ENCODE measurements at places on chromosomes 3 and 15. TPM values are rescaled to one million over a fixed set of nuclear protein-coding genes. Genes with fewer than 3 reads are reported as not detected.

Gene TAGLN3
- total RNA-seq = 3.5 TPM

DNA sequence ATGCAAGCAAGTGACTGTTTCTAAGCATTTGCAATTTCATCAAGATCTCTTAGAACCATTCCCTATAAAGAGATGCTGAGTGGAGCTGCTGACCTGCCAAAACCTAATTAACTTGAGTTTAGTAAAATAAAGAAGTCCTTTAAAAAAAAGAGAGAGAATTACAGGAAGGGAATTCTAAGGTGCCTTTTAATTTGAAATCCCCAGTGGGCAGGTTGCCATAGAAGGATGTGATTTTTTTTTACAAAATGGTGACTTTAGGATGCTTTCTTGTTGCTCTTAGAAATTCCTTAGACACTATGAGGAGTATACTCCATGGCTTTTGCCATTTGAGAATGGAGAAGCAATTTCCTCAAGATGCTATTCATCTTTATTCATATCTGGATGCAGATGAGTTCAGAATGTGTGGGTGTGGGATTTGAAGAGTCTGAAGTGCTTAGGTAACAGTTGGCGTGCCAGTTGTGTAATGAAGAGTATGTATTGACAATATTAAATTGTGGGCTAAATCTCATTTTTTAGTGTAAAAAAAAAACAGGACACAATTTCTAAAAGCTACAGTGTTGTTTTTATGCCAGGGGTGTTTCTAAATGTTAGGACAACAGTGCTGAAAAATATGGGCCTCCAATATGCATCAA is 13.6 kb downstream of the LRRC3B start:
- H3K36me3 ChIP-seq = no peaks in the 10 kb centered on the region
- H3K4me1 ChIP-seq = no peaks in the 10 kb centered on the region
- H3K4me3 ChIP-seq = no peak overlapping the region
- no peak for DNase-seq
- no peaks in the 10 kb centered on the region for H3K27me3 ChIP-seq

- H3K27ac ChIP-seq = no peak overlapping the region
- no peaks in the 10 kb centered on the region for H3K4me1 ChIP-seq
- no peaks in the 10 kb centered on the region for H3K27me3 ChIP-seq
- H3K36me3 ChIP-seq = no peaks in the 10 kb centered on the region
Measured at GRCh38 chr3:117548600-117548999, 839.0 kb downstream of the TUSC7 start.

Gene BNC1
- total RNA-seq = 1.0 TPM

DNA sequence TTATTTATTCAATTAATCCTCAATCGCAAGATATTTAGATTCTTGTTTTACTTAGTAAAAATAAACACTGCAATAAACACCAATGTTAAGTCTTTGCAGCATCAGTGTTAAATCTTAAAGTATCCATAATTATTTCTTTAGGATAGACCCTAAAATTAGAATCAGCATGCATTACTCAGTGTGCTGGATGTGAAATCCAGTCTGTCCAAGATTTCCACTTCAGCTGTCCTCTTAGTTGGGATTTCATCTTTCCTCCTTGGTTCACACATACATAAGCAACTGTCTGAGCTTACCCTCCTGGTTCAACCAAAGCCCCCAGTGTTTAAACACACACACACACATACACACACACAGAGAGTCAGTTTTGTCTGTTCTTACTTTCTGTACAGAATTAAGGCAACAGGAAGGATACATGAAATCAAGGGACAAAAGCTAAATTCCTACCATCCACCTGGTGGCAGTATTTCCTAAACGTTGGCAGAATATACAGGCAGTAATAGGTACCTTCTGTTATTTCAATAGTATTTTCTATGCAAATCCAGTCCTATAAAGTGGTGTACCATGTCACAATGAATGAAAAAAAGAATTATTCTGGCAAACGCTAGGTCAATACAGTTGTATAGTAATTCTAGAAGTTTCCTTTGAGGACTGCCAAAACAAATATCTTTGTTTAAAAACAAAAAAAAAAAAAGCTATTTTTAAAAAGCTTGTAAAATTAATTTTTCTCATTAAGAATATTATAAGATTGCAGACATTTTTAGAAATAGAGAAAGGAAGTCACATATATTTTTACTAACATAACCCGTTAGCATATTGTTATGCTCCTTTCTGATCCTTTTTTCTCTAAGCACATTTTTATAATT is 27.3 kb upstream of the DMXL2 start:
- peak; percentile 86 for DNase-seq
- no peak overlapping the region for H3K4me3 ChIP-seq
- no peak overlapping the region for H3K27ac ChIP-seq
- H3K27me3 ChIP-seq = no peaks in the 10 kb centered on the region
- H3K4me1 ChIP-seq = no peaks in the 10 kb centered on the region

Gene SEMA6D
- 44.9 TPM for total RNA-seq

- peaks cover 72% of the 10 kb centered on the region for H3K4me1 ChIP-seq
- peak overlapping the region; percentile 76 for H3K27ac ChIP-seq
- DNase-seq = peak; percentile 39
- H3K36me3 ChIP-seq = no peaks in the 10 kb centered on the region
- no peak overlapping the region for H3K4me3 ChIP-seq
- H3K27me3 ChIP-seq = no peaks in the 10 kb centered on the region
Measured at GRCh38 chr3:129619726-129620162, 13.3 kb upstream of the PLXND1 start.

GRCh38 chr3:60708191-60708975 is 542.9 kb downstream of the FHIT start:
- no peaks in the 10 kb centered on the region for H3K36me3 ChIP-seq
- no peaks in the 10 kb centered on the region for H3K4me1 ChIP-seq

Gene FBXO40
- total RNA-seq = 2.4 TPM

- DNase-seq = no peak
- H3K27me3 ChIP-seq = peaks cover 88% of the 10 kb centered on the region
- H3K4me1 ChIP-seq = peaks cover 42% of the 10 kb centered on the region
Measured at GRCh38 chr3:169665264-169666075, 2.0 kb upstream of the MECOM start.

DNA sequence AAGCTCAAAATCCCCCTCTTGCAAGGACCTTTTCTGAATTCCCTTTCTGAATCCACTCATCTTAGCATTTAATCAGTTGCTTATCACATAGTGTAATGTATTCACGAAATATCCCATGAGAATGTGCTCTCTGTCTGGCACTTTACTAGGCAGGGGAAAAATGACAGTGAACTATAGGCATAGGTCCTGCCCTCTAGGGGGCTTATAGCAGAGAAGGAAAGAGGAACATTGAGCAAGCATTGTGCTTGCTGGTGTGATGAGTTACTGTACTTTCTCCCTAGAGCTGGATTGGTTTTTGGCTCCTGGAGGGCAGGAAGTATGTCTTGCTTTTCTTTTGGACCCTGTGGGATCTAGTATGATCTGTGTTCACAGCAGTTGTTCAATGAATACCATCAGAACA is 26.5 kb downstream of the DUOX2 start:
- no peaks in the 10 kb centered on the region for H3K36me3 ChIP-seq
- no peak for DNase-seq
- H3K4me1 ChIP-seq = no peaks in the 10 kb centered on the region
- no peak overlapping the region for H3K4me3 ChIP-seq
- H3K27me3 ChIP-seq = peaks cover 17% of the 10 kb centered on the region
- H3K27ac ChIP-seq = no peak overlapping the region

Gene PRR23A
- total RNA-seq = not detected

Gene ALDH1L1
- 0.18 TPM for total RNA-seq

- H3K4me1 ChIP-seq = no peaks in the 10 kb centered on the region
- H3K4me3 ChIP-seq = no peak overlapping the region
- H3K36me3 ChIP-seq = no peaks in the 10 kb centered on the region
- no peak for DNase-seq
- peaks cover 2% of the 10 kb centered on the region for H3K27me3 ChIP-seq
Measured at GRCh38 chr15:79529157-79529785, 97.1 kb downstream of the MINAR1 start.

Gene C2CD4A
- total RNA-seq = under 0.01 TPM

DNA sequence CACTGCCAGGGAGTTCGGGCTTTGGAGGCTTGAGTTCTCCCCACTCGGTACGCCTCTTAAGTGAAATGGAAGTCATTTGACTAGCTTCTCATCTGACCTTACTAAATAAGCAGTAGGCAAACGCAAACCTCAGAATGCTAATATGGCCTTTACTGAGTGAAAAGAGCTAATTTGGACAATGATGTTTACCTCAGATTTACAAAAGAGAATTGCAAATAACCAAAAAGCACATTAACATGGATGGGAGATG is 1.6 kb upstream of the RNU6-1 start:
- H3K27ac ChIP-seq = peak overlapping the region; percentile 100
- peak overlapping the region; percentile 99 for H3K4me3 ChIP-seq
- DNase-seq = no peak
- peaks cover 34% of the 10 kb centered on the region for H3K4me1 ChIP-seq
- H3K27me3 ChIP-seq = peaks cover 12% of the 10 kb centered on the region
- no peaks in the 10 kb centered on the region for H3K36me3 ChIP-seq

DNA sequence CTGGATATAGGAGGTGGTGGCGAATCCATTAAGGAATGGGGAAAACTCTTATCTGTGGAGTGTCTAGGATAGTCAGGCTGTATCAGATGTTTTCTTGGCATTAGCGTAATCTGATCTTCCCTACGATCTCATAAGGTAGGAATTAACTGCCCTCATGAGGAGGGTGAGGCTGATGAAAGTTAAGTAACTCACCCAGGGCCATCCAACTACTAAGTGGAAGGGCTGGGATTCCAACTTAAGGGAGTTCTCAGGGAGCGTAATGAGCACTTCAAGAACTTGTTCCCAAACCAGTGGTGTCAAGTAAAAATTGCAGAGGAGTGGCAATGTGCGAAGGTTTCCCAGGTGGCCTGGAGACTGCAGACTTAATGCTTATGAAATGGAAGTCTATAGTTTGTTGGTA is 55.9 kb upstream of the OSBPL11 start:
- no peak overlapping the region for H3K27ac ChIP-seq
- no peaks in the 10 kb centered on the region for H3K4me1 ChIP-seq
- H3K4me3 ChIP-seq = no peak overlapping the region
- DNase-seq = no peak
- no peaks in the 10 kb centered on the region for H3K27me3 ChIP-seq

Gene TRAT1
- 0.09 TPM for total RNA-seq

- H3K36me3 ChIP-seq = no peaks in the 10 kb centered on the region
- peak overlapping the region; percentile 39 for H3K27ac ChIP-seq
- no peaks in the 10 kb centered on the region for H3K27me3 ChIP-seq
Measured at GRCh38 chr3:136802481-136802996, 16.4 kb upstream of the SLC35G2 start.

- peaks cover 20% of the 10 kb centered on the region for H3K36me3 ChIP-seq
- no peak overlapping the region for H3K4me3 ChIP-seq
- no peaks in the 10 kb centered on the region for H3K27me3 ChIP-seq
Measured at GRCh38 chr15:67196672-67197363, 57.6 kb downstream of the AAGAB start.

DNA sequence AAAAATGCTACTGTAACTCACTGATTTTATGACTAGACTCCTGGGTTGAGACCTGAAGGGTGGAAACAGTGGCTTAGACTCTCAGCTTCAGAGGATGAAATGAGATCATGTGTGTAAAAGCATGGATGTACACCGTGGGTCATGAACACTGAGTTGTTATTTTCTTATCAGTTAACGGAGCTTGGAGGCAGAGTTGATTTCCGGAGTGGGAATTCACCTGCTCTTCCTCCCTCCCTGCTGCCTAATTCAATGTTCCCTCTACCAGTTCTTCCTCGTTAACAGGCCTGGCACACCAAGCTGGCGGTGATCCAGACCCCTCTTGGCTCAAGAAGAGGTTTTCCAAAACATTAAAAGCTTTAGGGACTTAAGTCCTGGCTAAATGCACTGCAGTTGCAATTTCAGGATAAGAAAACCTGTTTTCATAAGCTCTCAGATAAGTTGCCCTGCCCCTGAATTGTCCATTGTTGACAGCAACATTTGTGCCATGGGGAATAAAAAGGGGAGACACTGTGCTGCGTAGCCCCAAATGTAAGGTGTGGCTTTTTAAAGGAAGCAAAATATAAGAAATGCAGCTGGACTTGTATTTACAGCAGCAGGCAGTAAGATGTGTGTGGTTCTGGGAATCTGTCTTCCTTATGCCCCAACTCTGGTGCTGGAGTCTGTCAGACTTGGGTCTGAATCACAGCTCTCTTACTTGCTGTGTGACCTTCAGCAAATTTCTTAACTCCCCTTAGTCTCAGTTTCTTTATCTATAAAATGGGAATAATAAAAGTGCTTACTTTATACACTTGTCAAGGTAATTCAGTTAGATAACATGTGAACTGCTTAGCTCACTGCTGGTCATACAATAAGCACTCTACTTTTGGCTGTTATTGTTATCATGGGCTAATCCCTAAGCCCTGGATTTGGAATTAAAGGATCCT is 9.9 kb downstream of the PDIA5 start:
- H3K27ac ChIP-seq = no peak overlapping the region
- H3K4me1 ChIP-seq = peaks cover 15% of the 10 kb centered on the region
- peak; percentile 60 for DNase-seq
- H3K36me3 ChIP-seq = no peaks in the 10 kb centered on the region

GRCh38 chr3:171977441-171977840 is 61.9 kb upstream of the FNDC3B start:
- peaks cover 4% of the 10 kb centered on the region for H3K4me1 ChIP-seq
- no peaks in the 10 kb centered on the region for H3K27me3 ChIP-seq

GRCh38 chr3:80643421-80643820 is 875.6 kb upstream of the ROBO1 start:
- H3K4me3 ChIP-seq = no peak overlapping the region
- H3K27me3 ChIP-seq = no peaks in the 10 kb centered on the region

- peaks cover 8% of the 10 kb centered on the region for H3K4me1 ChIP-seq
- H3K36me3 ChIP-seq = no peaks in the 10 kb centered on the region
- H3K27me3 ChIP-seq = peaks cover 3% of the 10 kb centered on the region
- DNase-seq = no peak
Measured at GRCh38 chr3:11099306-11099705, 55.0 kb upstream of the HRH1 start.

Gene BTLA
- total RNA-seq = 0.18 TPM

- H3K4me1 ChIP-seq = no peaks in the 10 kb centered on the region
- no peak overlapping the region for H3K27ac ChIP-seq
- H3K4me3 ChIP-seq = no peak overlapping the region
- peak; percentile 6 for DNase-seq
- H3K36me3 ChIP-seq = no peaks in the 10 kb centered on the region
Measured at GRCh38 chr15:53588773-53589172, 170.7 kb downstream of the WDR72 start.

DNA sequence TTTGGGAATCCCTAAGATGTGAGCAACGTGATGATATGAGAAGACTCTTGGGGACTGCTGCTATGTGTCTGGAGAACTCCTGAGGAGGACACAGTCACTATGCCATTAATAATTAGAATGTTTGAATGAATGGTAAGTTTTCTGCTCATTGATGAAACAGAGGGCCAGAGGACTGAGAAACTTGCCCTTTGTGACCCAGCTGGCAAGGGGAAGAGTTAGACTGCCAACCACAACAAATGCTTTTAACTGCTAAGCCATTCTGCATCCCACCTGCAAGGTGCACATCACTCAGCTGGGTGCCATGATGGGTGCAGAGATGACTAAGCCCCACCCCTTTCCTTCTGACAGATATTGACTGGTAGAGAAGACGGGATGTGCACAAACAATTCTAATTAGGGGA is 249.6 kb downstream of the THRB start:
- H3K4me1 ChIP-seq = peaks cover 16% of the 10 kb centered on the region
- no peaks in the 10 kb centered on the region for H3K36me3 ChIP-seq
- no peak for DNase-seq
- H3K4me3 ChIP-seq = no peak overlapping the region
- H3K27ac ChIP-seq = no peak overlapping the region

Gene PPIP5K1
- total RNA-seq = 6.1 TPM

Data from muscle of leg (tissue), 16 donors.